OCI-LY7 (cell line): ENCODE measurements at places on chromosomes 1 and 21. TPM values are rescaled to one million over a fixed set of nuclear protein-coding genes. Genes with fewer than 3 reads are reported as not detected.

B3GALT5 gene
- total RNA-seq, result not detected in 2 replicates

NBPF4 gene
- not detected in 2 replicates for total RNA-seq

OR2T35 gene
- total RNA-seq, result not detected in 2 replicates

LACTBL1 gene
- total RNA-seq, result not detected in 2 replicates

EIF4G3 gene
- 62.1 and 66.0 TPM in 2 replicates for total RNA-seq

CYB5RL gene
- 20.5 and 20.6 TPM in 2 replicates for total RNA-seq

ZMYND12 gene
- total RNA-seq, result not detected in 2 replicates

- DNase-seq, result no peak
Measured at GRCh38 chr1:39965044-39965443, 10.1 kb downstream of the MFSD2A start.

- no peak for DNase-seq
Measured at GRCh38 chr1:47675047-47675675, 237.3 kb downstream of the FOXD2 start.

- DNase-seq, result no peak
Measured at GRCh38 chr1:163203561-163203960, 845 bp upstream of the RGS5 start.

DNA sequence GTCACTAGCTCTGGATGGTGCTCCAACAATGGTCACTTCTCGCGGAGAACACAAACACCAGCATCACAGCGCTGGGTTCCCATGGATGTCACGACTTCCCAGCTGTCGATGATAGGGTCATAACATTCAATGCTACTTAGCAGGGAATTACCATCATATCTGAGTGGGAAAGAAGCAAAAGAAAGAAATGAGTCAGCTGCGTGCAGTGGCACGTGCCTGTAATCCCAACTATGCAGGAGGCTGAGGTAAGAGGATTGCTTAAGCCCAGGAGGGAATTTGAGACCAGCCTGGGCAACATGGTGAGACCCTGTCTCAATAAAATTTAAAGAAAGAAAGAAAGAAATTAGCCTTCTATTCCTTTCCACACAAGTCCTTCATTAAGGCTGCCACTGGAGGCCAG lies 3.6 kb upstream of the RABIF start:
- no peak for DNase-seq

DNA sequence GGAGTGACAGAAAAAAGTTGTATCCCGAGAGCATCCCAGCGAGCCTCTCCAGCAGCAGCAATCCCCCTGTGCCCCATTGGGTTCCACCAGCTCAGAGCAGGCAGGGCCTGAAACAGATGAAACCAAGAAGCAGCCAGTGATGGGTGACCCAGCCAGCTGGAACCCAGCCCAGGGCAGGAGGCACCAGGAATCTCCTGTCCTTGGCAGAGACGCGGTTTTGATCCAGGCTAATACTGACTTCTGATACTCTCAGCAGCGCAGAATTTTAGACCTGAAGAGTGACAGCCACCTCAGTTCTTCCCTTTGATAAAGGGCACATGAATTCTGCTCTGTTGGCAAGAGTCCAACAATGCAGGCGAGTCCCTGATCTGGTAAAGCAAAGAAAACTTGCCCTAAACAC lies 11.4 kb upstream of the OLIG1 start:
- no peak for DNase-seq

- DNase-seq, result no peak
Measured at GRCh38 chr1:109476825-109477224, 6.9 kb upstream of the ATXN7L2 start.

DNA sequence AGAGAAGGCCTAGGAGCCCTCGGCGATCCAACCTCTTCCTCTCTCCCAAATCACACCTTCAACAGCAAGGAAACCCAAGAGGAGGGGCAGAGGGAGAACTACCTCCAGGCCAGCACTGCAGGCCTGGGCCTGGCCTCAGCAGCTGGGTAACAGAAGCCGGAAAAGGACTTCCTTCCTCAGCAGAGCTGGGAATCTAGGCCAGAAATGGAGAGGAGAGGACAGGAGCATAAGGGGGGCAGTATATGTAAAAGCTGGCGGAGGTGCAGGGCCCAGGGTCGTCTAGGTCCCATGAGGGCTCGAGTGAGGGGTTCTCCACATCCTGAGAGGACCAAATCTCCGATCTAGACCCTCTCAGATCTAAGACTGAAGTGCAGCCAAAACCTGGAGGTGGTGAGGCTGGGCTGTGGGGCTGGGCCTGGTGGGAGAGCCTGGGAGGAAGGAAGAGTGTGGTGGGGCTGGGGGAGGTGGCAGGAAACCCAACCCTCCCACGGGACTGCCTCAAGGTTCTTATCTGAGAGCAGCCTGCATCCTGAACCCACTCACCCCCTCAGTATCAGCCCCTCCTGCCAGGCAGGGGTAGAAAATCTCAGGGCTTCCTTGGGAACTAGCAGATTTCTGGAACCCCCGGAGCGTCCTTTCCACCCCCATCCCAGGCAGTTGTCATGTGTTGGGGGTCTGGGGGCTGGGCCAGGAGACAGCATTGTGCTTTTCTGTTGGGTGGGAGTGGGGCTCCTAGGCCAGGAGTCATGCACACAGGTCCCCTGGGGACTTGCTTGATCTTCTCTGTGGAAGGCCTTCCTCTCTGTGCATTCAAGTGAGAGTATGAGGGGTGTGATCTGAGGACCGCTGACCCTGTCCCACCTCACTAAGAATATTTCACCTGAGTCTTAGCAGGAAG lies 33.0 kb downstream of the PIK3C2B start:
- DNase-seq, result peak; percentile 65

DNA sequence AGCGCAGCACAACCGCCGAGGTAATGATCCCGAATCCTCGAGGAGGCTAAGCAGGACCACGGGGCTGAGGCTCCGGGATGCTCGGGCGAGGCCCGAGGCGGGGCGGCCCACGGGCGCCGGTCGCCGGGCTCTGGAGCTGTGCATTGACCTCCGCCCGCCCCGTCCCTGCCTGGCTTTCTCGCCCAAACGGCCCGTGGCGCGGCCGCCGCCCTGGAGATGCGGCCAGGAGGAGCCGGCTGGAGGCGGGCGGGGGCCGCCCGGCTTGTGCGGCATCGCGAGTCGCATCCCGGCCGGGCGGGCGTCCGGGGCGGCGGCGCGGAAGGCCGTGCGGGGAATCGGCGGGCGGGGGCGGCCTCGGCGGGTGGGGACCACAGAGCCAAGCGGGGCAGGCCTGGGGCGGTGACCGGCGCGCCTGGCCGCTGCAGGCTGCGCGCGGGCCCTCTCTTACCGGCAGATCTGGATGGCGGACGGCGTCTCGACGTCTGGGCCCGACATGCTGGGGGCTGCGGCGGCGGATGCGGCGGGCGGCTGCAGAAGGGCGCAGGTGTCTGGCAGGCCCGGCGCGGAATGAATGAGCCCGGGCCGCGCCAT lies 663 bp downstream of the ACOT7 start:
- no peak for DNase-seq

GRCh38 chr1:54850737-54851136 lies 36.3 kb downstream of the DHCR24 start:
- no peak for DNase-seq

DNA sequence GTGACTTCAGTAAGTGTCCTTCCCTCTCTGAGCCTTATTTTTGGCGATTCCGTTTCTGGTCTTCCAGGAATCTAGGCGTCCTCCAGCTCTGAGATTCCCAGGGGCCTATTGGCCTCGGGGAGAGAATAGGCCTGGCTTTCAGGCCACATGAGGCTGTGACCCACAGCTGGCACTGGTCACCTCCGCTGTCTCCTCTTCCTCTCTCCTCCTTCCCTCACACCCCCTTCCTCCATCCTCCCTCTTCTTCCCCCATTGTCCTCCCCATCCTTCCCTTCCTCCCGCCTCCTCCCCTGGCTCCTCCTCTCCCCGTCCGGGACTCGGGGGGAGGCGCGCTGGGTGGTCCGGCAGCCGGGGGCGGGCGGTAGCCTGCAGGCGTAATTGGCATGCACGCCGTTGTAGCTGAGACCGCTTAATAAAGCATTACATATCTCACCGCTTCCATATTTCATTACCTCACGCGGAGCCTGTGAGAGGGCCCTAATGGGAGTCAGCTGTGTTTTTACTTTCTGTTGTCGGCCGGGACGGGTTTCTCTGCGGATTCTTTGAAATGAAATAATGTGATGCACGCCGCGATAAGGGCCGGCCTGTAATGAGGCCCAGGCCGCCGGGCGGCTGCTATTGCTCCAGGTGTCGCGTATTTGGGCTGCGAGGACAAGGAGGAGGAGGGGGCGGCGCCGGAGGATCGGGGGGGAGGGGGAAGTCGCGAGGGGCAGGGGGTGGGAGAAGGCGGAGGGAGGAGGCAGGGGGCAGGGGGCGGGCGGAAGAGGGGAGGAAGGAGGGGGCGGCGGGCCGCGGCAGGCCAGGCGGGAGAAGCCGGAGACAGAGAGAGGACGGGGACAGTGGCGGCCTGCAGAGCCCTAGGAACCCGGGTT lies 95.3 kb downstream of the FOXD2 start:
- DNase-seq, result no peak

DNA sequence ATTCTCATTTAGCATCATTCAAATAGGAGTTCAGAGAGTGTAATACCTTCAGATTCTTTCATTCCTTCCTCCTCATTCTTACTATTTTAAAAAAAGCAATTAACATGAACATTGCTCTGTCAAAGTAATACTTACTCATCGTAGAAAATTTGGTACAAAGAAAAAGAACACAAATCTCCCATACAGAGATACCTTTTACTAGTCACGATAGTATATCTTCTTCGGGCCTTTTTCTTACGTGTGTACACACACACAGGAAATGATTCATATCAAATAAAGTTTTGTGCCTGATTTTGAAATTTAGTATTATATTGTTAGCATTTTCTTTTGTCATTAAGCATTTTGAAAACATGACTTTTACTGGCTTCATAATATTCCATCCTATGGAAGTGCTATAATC lies 52.9 kb downstream of the NCF2 start:
- DNase-seq, result no peak

GRCh38 chr21:41508415-41509144 lies 622 bp upstream of the TMPRSS2 start:
- no peak for DNase-seq

- peak; percentile 85 for DNase-seq
Measured at GRCh38 chr1:32716312-32717148, 14.0 kb upstream of the SYNC start.

DNA sequence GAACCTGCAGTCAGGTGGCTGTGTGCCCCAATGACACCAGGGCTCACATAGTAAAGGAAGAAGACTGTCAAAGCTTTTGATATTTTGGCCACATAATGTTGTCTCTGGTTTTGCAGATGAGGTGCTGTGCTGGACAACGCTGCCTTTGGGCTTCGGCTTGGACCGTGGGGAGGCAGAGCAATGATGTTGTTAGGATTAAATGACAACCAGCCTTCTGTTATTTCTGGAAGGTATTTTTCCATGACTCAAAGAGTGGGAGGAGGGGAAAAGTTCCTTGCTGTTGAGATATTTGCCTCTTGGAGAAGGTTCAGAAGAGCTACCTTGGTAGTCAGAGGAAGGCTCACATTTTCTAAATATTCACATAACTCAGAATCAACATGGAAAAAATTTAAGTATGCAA lies 187.3 kb upstream of the GALNT2 start:
- no peak for DNase-seq

- no peak for DNase-seq
Measured at GRCh38 chr1:70465911-70466310, 54.8 kb downstream of the CTH start.

DNA sequence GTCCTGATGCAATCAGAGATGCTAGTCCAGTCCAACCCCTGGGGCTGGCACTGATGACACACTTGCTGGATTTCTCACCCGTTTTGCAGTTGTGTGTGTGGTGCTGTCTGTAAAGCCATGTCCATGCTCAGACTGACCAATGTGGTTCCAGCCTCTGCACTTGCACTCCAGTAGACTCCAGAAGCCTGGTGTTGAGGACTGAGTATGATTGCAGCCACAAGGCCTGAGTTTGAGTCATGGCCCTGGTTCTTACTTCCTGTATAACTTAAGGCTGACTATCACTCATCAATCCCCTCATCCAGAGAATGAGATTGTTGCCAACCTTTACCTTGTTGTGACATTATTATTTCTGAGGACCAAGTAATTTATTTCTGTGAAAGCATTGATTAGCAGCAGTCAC lies 34.8 kb upstream of the IKBKE start:
- no peak for DNase-seq

DNA sequence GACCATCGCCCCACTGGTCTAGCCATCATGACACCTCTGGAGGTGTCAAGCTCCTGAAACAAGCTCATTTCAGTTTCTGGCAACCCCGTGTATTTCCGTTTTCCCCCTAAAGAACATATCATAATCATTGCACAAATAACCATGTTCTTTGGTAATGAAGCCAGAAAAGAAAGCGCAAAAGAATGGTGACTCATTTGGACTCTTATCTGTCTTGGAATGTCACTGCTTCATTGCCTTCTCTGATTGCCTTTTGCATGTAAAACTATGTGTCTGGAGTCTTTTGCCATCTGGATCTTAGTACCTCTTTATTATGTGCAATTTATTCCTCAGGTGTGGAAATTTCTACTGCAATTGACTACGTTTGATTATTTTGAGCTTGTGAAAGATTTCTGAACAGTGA lies 110.5 kb downstream of the COLGALT2 start:
- DNase-seq, result no peak

DNA sequence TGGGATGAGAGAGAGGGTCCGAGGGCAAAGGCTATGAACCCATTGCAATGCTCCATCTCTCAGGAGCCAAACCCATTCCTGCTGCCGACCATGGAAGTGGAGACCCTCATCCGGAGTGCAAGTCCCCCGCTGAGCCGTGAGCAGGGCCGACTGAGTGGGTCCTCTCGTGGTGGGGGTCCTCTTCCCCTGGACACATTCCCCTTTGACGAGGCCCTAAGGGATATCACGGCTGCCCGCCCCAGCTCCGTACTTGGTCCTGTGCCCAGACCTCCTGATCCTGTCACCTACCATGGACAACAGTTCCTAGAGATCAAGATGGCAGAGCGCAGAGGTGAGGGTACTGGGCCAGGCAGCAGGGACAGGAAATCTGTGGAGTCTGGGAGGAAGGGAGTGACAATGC lies 11.0 kb downstream of the HYI start:
- DNase-seq, result no peak

DNA sequence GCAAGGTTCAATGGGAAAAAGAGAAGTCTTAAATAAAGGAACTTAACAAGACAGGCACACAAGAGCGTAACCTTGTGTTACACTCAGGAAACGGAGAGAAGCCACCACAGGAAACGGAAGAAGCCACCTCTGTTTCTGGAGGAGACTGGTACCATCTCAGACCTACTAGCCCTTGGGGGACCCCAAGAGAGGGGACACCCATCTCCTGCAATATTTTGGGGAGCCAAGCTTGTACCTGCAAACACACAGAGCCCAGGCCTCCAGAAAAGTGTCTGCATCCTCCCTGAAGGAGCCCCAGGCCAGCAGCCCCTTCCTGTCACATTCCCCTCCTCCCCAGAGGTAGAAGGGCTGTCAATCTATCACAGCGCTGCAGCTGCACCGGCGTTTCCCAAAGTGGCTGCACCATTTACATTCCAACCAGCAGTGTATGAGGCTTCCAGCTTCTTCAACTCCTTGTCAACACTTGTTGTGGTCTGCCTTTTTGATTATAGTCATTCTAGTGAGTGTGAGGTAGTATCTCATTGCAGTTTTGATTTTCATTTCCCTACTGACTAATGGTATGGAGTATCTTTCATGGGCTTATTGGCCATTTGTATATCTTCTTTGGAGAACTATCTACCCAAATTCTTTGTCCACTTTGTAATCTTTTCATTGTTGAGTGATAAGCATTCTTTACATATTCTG lies 23.0 kb upstream of the PADI1 start:
- DNase-seq, result peak; percentile 5
